ENCODE measurements at places on chromosomes 11 and 22. TPM values are rescaled to one million over a fixed set of nuclear protein-coding genes. Genes with fewer than 3 reads are reported as not detected.

DNA sequence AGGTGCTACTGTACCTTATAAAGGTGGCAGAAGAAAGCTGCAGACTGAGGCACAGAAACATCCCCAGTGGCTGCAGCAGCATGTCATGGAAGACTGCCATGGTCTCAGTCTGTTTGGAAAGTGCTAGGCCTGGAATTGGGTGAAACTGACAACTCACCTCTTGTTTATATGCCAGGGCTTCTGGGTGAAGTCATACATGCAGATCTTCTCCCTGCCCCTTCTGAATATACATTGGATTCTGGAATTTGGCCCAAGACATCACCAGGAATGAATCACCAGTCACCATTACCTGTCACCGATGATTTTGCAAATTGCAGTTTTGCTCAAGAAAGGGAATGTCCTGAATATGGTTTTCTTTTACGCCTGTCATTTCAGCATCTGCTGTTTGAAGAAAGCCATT is at the start of gene PLET1:
Gene PLET1 (minus strand): TSS at position 371 of the 400 bp plus-strand sequence. CDS start 271 bp downstream, at position 100.
- H3K27me3 ChIP-seq: no peaks in the 10 kb centered on the region
- H3K27ac ChIP-seq: no peak within 1 kb of the TSS
- H3K36me3 ChIP-seq: no peaks in the 10 kb centered on the region
- H3K4me3 ChIP-seq: no peak within 1 kb of the TSS

SCGB1A1 gene
- total RNA-seq: not detected

FREY1 gene
- 22.7 TPM for total RNA-seq

LMO1 gene
- total RNA-seq: 1.5 TPM

JAML gene
- 1.9 TPM for total RNA-seq
